ENCODE measurements at places on chromosomes 1 and 21. TPM values are rescaled to one million over a fixed set of nuclear protein-coding genes. Genes with fewer than 3 reads are reported as not detected.

Gene OR10J4
- total RNA-seq: not detected

Gene FCRL5
- not detected for total RNA-seq

Gene RSPH1
- total RNA-seq: not detected

Gene ADORA1
- 5.7 TPM for total RNA-seq

Gene AGRN
- 96.2 TPM for total RNA-seq

Gene CA6
- not detected for total RNA-seq

Gene HSD3B1
- not detected for total RNA-seq

Gene EFCAB14
- total RNA-seq: 62.9 TPM

Gene SLAMF8
- not detected for total RNA-seq

Gene COL6A1
- 842 TPM for total RNA-seq

Gene AADACL3
- total RNA-seq: not detected

Gene UMODL1
- not detected for total RNA-seq

Gene RGS8
- total RNA-seq: not detected

Gene SPATA17
- 0.55 TPM for total RNA-seq

Gene CREB3L4
- 4.8 TPM for total RNA-seq

Gene OPRD1
- not detected for total RNA-seq

Gene LCE3E
- not detected for total RNA-seq

Gene MEX3A
- 3.3 TPM for total RNA-seq

Gene CYP4Z1
- not detected for total RNA-seq

Gene GJC2
- total RNA-seq: 2.1 TPM

Gene RIPPLY3
- total RNA-seq: not detected

Gene RCSD1
- total RNA-seq: not detected

Gene SEMA4A
- total RNA-seq: 0.55 TPM

Gene BNIPL
- 0.30 TPM for total RNA-seq

Measured in smooth muscle cell of the umbilical artery (primary cell).